Effector CD4-positive, alpha-beta T cell (primary cell): ENCODE measurements at places on chromosomes 2 and 18.
A peak's percentile ranks its signal among the peaks of the same experiment; 100 is the strongest.

- DNase-seq: no peak
Observed at GRCh38 chr2:3493615-3494007, 25.7 kb downstream of the ADI1 start.

DNA sequence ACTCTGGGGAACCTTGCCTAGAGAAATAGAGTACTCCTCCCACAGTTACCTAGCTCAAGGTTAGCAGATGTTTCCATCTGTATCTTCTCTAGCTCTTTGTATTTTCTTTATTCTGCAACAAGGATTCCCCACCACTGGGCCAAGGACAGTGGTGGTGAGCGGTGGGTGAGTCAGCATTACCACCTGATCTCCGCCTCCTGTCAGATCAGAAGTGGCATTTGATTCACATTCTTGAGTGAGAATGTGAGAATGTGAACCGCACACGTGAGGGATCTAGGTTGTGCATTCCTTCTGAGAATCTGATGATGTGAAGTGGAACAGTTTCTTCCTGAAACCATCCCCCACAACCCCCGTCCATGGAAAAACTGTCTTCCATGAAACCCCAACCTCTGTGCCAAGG lies 9.0 kb downstream of the EPB41L3 start:
- no peak for DNase-seq

GRCh38 chr2:196293751-196294515 lies 122.6 kb upstream of the STK17B start:
- no peak for DNase-seq

GRCh38 chr2:32937602-32938448 lies 8.9 kb upstream of the LTBP1 start:
- DNase-seq: no peak

DNA sequence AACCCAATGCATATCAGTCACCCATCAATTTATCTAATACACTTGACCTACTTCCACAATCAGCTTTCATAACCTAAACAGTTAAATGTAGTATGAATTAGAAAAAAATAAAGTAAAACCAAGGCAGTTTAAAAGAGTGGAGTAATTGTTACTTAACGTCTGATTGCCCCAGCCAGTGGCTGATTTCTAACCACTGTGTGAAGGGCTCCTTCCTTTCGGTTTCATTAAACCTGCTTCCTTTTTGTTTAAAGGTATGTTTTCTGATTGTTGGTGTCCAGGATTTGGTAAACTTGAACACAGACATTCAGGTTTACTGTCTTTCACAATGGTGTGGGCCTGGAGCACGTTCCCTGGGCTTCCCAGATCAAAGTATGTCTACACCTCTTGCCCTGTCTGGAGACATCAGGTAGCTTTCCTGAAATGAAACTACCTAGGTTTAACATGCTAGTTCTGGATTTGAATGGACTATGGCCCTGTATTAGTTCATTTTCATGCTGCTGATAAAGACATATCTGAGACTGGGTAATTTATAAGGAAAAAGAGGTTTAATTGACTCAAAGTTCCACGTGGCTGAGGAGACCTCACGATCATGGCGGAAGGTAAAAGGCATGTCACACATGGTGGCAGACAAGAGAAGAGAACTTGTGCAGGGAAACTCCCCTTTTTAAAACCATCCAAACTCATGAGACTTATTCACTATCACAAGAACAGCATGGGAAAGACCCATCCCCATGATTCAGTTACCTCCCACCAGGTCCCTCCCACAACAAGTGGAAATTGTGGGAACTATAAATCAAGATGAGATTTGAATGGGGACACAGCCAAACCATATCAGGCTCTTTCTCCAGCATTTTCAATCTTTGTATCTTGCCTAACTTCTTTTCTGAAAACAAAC lies 605.2 kb upstream of the ID2 start:
- no peak for DNase-seq

DNA sequence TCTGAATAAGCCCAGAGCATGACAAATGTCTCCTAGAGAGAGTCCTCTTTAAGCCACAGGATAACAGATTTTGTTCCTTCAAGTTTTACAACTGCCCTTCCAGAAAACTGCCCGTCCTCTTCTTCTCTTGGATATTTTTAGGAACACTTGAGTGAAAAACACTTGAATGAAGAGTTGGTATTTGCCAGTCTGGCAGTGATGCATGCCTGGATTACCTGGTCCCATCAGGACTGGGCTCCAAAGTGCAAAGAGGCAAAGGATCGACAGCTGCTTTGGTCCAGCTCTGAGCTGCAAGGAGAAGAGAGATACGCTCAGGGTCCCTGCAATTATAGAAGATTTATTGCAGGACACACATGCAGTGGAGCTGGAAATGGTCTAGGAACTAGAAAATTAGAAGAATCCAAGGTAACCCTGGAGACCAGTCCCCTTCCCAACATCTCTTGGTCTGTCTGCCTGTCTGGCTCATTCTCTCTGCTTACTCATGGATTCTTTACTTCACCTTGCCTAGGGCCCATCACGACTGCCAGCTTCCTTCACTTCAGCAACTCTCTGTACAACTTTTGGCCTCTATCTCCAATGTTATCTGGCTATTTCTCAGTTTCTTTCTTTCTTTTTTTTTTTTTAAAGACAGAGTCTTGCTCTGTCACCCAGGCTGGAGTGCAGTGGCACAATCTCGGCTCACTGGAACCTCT lies 112.1 kb upstream of the SIX2 start:
- DNase-seq: no peak

GRCh38 chr18:74184875-74185274 lies 36.6 kb downstream of the TIMM21 start:
- no peak for DNase-seq

- DNase-seq: no peak
Observed at GRCh38 chr2:154375579-154375931, 322.9 kb upstream of the KCNJ3 start.

DNA sequence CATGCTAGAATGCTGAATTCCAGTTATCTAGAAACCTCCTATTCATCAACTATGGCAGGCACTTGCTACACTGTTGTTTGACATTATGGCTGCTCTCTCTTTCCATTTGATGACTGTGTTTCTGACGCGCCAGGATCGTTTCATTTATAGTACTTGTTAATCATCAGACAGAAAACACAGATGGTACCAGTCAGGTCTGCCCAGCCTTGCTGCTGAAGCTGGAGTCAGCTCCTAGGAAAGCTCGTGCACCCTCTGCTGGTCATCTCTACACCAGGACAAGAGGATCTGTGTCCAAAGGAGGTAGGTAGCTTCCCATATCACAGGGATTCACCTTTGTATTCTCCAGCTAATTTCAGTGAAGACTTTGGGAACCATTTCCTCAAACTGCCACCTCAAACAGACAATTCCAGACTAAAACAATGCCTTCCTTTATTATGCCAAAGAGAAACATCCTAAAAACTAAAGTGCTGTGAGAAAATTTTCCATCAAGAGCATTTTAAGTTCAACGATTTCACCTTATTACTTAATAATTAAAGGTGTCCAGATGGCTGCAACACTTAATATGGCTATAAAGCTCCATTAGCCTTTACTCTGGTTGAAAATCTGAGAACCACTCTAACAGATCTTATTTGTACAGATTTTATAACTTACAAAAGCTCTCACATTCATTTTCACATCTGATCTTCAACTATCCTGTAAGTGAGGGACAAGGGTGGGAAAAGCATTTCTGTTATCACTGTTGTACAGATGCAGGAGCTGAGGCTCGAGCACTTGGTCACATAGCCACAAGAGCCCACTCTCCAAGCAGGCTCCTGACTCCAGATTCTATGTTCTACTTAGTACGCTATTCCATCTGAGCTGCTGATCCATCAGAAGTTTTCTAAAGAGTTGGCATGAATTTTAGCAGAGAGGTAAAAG lies 17.5 kb downstream of the METTL8 start:
- DNase-seq: peak; percentile 72

DNA sequence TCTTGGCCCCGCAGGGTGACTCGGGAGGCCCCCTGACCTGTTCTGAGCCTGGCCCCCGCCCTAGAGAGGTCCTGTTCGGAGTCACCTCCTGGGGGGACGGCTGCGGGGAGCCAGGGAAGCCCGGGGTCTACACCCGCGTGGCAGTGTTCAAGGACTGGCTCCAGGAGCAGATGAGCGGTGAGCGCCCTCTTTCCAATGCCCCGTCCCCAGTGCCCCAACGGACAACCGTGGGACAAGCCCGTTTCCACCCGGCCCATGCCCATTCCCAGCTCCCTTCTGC lies 2.6 kb upstream of the CHRND start:
- DNase-seq: no peak

DNA sequence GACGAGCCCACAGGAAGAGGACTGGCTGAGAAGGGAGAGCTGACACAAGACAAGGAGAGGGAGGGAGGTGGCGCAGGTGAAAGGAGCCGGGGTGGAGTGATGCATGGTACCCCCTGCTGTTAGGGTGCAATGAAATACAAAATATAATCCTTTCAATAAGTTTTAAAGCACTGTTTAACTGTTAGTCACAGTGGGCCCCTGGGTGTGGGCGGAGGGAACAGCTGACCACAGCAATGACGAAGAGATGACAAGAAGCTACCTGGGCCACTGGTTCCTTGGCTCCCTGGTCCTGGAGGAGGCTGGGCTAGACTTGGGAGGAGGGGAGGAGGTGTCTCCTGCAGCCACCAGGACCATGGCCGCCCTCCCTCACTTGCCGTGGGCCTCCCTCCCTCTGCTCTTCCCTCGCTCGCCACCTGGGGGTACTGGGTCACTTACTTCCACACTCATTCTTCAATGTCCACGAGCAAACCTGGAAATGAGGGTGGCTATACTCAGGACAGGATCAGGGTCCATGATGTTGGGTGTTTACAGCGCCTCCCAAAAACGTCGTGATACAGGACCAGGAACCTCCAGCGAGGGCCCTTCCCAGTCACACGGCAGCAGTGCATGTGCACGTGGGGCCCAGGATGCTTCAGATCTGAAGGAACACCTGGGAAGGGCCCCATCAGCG lies 196.1 kb downstream of the ANKRD30B start:
- no peak for DNase-seq

- DNase-seq: no peak
Observed at GRCh38 chr2:108082978-108083377, 96.7 kb downstream of the SLC5A7 start.

DNA sequence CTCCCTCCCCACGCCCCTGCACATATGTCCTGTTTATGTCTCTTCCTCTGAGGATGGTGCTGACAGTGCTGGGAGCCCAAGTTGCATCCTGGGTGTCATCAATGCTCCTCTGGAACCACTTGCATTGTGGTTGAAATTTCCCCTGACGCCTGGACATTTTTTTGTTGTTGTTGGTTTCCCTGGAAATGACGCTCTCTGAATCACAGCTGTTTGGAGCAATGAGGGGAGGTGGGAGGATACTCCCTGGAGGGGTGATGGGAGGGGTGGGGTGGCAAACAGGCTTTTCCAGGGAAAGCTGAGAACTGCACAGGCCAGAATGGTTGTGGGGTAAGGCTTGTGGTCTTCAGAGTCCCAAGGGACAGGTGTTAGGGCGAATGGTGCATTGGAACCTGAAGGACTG lies 29.6 kb downstream of the CELF4 start:
- DNase-seq: no peak

DNA sequence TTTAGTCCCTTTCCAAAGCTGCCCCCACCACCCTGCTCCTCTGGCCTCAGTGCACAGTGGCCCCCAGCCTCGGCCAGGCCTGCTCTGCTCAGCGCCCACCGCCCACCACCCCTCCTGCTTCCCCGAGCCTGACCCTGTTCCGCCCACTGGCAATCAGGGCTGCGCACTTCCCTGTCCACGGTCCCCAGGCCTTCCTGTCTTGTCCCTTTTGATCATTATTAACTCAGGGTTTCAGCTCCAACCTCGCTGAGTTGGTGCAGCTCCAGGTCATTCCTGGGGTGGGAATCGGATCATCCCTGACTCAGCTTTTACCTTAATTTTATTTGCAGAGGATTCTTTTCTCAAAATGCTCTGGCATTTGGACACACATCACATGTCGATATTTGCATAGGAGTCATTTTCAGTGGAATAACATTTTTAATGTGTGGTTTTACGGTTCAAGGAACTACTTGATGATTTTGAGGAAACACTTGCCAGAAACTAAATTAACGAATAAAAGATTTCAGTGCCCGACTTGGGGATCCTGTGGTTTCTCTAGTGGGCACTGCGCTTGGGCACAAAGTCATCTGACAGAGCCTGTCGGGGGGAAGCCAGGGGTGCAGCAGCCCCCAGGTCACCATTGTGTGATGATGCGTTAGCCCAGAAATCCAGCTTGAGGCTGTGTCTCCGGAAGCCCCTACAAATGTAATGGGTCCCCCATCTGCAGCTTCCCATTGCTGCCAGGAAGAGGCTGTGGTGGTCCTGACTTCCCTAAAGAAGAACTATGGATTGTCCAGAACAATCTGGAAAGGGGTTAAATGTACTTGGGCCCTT lies 1.0 kb upstream of the ESPNL start:
- no peak for DNase-seq

DNA sequence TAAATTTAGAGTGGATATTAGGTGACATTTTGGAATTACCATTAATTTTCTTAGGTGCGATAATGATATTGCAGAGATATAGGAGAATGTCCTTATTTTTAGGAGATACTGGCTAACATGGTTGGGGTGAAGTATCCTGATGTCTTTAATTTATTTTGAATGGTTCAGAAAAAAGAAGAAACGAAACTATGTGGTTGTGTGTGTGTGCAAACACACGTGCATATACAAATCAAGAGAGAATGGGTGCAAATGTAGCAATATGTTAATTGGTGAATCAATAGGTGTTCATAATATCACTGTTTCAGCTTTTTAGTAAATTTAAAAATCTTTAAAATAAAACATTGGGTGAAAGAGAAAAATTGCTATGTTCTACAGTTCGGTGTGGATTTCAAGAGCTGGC lies 140.9 kb downstream of the DIS3L2 start:
- DNase-seq: no peak

DNA sequence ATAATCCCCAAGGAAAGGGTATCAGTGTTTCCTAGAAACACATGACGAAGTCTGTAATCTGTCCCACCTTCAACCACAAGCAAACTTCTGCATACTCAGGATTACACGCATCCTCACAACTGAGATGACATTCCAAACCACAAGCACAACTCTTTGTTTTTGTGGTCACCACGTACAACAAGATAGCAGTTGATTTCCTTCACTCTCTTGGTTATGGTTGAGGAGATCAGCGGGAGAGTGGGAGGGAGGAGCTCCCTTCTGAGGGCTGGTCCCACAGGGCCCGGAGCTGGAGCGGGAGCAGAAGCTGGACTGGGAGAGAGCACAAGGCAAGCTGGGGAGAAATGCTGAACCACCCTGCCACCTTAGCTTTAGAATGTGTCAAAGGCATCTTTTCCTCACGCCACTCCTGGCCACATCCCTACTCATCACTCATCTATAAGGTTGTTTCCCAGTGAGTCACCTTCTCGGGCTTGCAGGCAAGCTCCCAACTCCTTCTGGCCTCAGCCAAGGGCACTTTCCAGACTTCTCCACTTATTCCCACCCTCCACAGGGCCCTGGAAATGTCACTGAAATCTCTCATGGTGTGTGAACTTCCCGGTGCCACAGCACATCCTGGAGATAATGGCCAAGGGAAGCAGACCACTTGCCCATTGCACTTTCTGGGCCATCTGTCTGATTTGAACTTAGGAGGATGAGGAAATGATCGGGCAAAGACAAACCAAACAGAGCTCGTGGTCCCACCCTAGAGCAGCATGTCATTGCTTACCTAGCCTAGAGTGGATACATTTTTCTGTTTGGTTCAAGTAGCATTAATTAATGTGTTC lies 98.9 kb upstream of the LGALSL start:
- no peak for DNase-seq
